Stimulated activated CD4-positive, alpha-beta T cell treated with anti-CD3 and anti-CD28 coated beads, Interleukin-15, amount 100 ng/mL, for 24 hours (primary cell): ENCODE measurements at places on chromosomes 3 and 15.
A peak's percentile ranks its signal among the peaks of the same experiment; 100 is the strongest.

- no peak for DNase-seq
These were observed 24.1 kb upstream of the ARPIN start for GRCh38 chr15:89936786-89937265.

GRCh38 chr3:33392703-33393125 is 47.5 kb downstream of the UBP1 start:
- DNase-seq = no peak

GRCh38 chr15:58513726-58514336 is 82.0 kb downstream of the LIPC start:
- no peak for DNase-seq

- DNase-seq = no peak
These were observed 3.9 kb upstream of the SEMA3B start for GRCh38 chr3:50264964-50265485.

GRCh38 chr15:33834892-33835743 is 133.2 kb upstream of the CHRM5 start:
- no peak for DNase-seq

DNA sequence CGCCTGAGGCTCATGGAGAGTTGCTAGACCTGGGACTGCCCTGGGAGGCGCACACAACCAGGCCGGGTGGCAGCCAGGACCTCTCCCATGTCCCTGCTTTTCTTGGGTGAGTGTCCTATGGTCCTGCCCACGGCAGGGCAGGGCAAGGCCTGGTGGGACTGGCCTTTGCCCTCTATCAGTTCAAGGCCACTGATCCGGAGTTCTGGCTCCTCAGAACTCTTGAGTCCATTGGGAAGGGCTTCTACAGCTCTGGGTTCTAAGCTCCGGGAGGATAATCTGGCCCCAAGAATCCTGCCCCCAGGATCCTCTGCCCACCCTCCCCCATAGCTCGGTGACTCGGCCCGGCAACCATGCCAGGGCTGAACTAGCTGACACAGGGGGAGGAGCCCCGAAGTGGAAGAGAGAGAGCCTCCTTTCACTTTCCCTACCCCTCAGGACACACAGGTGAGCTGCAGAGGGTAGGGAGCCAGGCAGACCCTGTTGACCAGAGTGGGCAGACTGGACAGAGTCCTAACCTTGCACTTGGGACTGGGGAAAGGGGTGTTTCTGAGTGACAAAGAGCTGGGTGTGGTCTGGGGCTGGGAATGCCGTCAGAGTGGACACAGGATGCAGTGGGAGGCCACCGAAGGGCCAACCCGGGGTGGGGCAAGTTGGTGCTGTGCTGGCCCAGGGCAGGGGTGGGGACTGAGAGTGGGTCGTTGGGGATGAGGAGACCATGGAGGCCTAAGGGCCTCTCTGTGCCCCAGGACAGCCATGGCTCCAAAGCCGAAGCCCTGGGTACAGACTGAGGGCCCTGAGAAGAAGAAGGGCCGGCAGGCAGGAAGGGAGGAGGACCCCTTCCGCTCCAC is 664 bp downstream of the PARP3 start:
- DNase-seq = peak; percentile 79

DNA sequence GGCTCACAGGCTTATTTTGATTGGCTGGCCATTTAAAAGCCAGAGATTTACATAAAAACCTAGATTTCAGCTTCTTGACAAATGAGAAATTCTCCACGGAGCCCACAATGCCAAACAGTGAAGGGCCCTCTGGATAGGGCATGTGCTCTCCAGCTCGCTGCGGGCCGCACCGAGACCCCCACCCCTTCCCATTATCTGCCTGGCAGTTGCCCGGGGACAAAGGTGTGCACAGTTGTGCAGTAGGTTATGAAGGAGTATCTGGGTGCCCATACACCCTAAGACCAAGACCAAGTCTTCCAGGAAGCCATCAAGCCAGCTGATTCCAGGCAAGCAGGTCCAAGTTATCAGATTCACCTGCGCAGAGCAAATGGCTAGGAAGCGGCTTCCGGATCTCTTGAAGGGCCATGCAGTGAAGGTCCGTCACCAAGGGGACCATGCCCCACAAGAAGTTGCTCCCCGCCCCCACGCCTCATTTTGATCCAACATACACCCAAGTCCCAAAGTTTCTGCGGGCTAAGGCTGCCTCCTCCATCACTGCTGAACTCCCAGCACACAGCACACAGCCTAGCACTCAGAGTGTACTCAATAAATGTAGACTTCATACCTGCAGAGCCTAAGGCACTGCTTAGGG is 1.3 kb downstream of the MRPS25 start:
- DNase-seq = no peak

GRCh38 chr15:70186152-70186551 is 88.4 kb upstream of the TLE3 start:
- no peak for DNase-seq
